Right forelimb (tissue), 1 donor: ENCODE measurements at places on chromosomes 2 and 18.

GRCh38 chr2:106107509-106108131, 86.5 kb downstream of the UXS1 start:
- DNase-seq: no peak

DNA sequence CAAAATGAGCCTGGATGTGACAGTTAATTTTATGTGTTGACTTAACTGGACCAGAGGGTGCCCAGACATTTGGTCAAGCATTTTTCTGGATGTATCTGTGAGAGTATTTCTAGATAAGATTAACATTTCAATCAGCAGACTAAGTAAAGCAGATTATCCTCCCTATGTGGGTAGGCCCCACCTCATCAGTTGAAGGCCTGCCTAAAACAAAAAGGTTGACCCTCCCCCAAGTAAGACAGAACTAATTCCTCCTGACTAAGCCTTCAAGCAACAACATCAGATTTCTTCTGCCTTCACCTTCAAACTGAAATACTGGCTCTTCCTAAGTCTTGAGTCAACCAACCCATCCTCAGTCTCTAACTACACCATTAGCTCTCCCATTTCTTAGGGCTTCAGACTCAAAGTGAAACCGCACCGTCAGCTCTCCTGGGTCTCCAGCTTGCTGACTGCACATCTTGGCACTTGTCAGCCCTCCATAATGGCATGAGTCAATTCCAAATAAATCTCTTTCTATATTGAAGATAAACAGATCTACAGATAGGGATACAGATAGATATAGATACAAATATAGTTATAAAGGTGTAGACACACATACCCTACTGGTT, 47.9 kb downstream of the MEMO1 start:
- DNase-seq: no peak

GRCh38 chr18:57080479-57080878, 66.4 kb upstream of the BOD1L2 start:
- DNase-seq: no peak

- no peak for DNase-seq
Measured at GRCh38 chr2:71689393-71689792, 236.0 kb downstream of the DYSF start.

- no peak for DNase-seq
Measured at GRCh38 chr2:233707940-233708644, 4.6 kb upstream of the UGT1A5 start.

DNA sequence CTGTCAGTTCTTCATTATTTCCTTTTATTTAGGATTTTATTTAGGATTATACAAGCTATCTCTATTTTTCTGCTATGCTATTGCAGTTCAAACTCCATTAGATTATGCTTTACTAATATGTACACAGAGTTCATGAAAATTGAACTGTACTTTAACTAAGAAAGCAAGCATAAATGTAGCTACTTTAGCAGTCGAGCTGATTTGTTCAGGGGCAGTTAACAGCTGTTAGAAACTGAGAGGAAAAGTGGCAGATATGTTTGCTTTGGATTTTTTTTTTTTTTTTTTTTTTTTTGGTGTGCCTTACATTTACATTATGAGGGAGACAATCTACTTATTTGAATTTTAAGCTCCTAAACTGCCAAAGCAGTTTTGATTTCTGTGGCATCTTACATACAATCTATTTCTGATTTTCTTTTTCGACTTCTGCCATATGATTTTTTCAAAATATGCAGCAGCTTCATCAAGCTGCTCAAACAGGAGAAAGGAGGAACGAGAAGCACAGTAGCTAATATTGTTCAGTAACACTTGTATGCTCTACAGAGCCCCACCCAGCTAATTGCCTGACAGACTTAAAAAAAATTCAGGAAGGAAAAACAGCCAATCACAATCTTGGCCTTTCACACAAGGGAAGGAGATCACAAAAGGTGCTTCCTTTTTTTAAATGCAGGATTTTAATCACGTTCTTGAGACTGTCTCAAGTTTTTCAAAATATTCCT, 233.4 kb upstream of the SIX3 start:
- DNase-seq: no peak

- DNase-seq: no peak
Measured at GRCh38 chr2:70656421-70657010, 102.9 kb upstream of the TGFA start.

GRCh38 chr2:156319811-156320485, 12.6 kb downstream of the NR4A2 start:
- peak; percentile 66 for DNase-seq

DNA sequence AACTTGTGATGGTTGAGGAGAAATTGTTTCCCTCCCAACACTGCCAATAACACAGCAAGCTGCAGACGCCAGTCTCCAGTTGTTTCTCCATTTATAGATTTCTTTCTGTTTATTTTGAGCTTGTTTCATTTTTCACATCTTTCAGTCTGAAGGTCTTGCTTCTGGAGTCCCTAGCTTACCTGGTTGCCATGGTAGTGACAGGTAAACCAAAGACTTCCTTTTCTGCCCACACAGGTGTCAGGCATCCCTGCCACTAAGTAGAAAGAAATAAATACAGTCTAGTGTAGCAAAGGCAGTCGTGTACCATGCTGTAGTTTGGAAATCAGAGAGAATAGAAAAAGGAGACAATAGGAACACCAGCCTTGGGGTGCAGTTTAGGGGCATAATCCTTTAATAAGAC, 82.8 kb downstream of the MARCHF4 start:
- no peak for DNase-seq

DNA sequence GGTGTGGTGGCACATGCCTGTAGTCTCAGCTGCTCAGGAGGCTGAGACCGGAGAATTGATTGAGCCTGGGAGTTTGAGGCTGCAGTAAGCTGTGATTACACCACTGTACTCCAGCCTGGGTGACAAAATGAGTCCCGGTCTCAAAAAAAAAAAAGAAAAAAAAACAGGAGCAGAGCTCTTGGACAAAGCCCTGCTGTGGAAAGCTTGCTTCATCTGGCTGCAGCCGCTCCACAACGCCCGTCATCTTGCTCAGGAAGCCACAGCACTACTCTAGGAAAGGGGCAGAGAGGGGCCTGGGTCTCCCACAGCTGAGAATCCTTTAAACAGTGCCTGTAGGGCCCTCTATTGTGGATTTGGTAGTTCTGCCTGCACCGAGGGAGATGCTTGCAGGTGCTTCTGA, 11.0 kb downstream of the ATG4B start:
- no peak for DNase-seq

- no peak for DNase-seq
Measured at GRCh38 chr2:179049203-179049545, 763 bp downstream of the CCDC141 start.

DNA sequence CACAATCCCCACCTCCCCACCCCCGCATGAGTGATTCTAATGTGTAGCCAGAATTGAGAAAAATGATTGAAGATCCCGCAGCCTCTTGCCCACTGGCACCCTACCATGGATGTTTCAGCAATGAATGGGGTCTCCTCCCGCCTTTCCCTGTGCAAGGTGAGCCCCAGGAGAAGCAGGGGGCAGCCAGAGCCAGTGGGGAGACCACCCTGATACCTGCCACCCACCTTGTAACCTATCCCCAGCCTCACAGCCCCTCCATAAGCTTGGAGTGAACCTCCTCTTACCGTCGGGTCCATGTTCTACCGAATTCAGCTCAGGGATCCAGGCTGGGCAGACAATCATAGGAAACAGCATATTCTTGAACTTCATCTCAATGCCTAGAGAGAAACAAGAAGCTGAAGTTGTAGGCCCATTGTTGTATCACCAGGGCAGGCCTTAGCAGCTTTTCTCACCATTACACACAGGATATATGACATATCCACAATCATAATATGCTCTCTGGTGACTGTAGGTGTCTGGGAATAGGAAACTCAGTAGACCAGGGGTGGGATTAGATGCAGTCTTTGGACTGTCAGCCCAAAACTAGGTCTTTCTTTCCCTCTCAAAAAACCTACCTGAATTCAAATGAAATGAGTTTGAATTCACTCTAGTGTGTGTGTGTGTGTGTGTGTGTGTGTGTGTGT, 30.9 kb downstream of the XDH start:
- DNase-seq: no peak

DNA sequence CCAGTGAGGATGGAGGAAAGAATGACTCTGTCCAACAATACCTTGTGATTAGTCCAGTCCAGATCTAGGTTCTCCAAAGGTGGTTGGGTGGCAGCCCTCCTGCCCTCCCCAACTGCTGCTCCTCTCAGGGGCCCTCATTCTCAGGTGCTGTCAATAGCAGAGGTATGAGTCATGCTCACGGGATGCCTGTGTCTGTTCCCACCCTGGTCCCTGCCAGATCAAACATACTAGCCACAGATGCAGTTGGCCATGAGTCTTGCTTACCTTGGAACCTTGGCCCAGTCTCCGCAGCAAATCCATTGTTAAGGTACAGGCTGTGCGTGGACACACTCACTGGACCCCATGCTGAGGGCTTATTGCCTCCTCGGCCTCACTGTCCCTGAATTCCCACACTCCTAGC, 24.9 kb upstream of the RPIA start:
- DNase-seq: no peak

- no peak for DNase-seq
Measured at GRCh38 chr2:45241061-45241561, 231.9 kb upstream of the SIX2 start.

DNA sequence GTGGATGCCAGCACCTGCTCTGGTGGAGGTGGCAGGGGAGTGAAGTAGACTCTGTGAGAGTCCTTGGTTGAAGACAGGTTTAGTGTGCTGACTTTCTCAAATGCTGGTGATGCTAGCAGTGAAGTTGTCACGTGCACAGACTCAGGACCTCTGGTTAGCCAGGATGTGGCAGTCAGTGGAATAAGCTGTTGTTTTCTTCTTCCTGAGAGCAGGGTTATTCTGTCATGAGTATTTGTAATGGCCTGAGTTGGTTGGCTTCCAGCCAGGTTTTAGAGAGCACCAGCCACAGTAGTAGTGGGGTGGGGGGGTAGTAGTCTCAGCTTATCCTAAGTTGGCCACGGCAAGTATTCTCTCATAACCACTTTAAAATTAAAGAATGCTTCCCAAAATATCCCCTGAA, 238.5 kb upstream of the FBXO11 start:
- DNase-seq: no peak

GRCh38 chr18:12884406-12885323, 628 bp upstream of the PTPN2 start:
- DNase-seq: no peak

GRCh38 chr2:199197448-199197847, 260.3 kb downstream of the SATB2 start:
- DNase-seq: no peak

DNA sequence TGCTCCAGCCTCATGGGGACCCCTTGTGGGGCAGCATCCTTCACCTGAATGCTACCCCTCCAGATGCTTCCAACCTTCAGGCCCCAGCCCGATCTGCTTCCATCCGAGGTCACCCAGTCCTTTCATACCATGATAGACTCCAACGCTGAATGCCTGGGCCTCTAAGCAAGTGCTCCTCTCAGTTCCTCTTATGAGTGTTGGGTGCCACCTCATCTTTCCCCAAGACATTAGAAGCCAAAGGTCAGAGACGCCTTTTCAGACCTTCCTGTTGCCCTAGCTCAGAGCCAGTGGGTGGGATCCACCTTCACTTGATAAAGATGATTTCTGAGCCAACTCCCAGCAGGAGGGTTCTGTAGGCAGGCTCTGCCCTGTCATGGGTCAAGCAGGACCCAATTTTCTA, 174.5 kb upstream of the MGAT5 start:
- DNase-seq: no peak

DNA sequence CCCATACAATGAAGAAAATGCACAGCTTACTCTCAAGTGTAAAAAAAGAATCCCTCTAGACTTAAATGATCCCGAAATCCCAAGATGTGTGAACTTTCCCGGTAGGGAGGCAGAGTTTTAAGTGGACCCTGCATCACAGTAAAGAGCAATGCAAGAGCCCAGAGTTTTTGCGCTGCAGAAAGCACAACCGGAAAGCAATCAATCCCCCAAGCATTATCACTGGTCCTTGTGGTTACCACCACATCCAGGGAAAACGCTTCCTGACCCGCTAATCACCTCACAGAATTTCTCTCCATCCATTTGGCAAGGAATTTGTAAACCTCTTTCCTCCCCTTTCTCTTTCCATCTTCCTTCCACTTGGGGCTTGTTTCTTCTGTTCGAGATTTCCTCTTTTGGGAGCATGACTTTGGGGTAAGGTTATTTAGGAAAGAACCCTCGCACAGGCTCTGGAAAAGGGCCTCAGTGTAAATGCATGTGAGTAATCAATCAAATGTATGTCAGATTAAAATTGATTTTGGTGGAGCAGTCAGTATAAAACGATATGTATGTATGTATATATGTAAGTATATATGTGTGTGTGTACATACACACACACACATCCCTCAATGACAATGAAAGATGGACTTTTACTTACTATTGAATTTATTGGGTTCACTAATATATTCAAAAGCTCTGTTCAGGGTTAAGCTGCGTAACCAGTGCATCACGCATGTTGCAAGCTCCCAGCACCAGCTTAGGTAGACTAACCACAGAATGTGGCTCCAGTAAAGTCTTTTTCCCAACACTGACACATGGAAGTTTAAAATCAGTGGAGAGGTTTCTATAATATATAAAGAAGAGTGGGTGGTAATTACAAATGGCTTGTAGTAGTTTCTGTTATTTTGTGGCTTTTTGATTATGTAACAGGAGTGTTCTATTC, 1.6 kb downstream of the PLCL1 start:
- DNase-seq: peak; percentile 45

GRCh38 chr2:24935145-24935544, 15.1 kb upstream of the ADCY3 start:
- DNase-seq: no peak

DNA sequence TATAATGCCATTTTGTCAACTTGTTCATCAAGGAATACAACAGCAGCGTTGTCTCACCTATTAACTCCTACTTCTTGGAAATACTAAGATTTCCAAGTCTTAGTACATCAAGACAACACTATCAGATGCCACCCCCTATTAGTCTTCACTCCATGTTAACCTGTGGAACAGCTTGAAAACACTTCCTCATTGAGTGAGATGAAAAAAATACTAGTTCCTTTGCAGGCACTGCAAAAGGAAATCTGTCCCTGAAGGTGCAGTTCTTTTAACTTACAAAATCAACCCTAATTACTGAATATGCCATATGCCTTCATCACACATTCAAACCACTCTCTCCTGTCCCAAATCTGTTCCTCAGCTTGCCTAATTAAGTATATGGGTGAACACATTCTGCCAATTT, 4.0 kb downstream of the CWC22 start:
- no peak for DNase-seq

DNA sequence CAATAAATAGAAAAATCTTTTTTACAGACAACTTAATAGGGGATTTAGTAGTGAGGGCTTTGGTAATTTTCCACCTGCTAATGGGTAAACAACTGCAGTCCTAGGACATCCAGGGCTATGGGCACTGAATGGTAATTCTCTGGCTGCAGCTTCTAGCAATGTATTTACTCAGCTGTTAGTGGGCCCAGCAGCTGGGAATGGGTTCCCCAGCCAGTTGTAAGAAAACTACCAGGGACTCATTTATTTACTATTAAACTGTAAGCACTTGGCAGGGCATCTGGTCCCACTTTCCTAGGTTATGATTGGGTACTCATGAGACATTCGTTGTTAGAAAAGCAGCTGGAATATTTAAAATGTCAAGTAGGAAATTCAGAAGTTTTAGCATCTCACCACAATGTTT, 363.8 kb upstream of the TRIB2 start:
- DNase-seq: peak; percentile 48

GRCh38 chr2:235960716-235961640, 207.2 kb downstream of the GBX2 start:
- no peak for DNase-seq
